A549 treated with DMSO at 1 μM for 4 hours (cell line): ENCODE measurements at places on chromosomes 3 and 15. TPM values are rescaled to one million over a fixed set of nuclear protein-coding genes. Genes with fewer than 3 reads are reported as not detected.

Gene TTBK2
- total RNA-seq, result 1.4 to 2.7 TPM (median 2.5 TPM) in 5 replicates

Gene SEMA3B
- 6.7 to 8.1 TPM (median 6.9 TPM) in 5 replicates for total RNA-seq

Gene RFTN1
- total RNA-seq, result 3.2 to 4.4 TPM (median 3.5 TPM) in 5 replicates

Gene TMEM41A
- total RNA-seq, result 20.3 to 24.0 TPM (median 21.5 TPM) in 5 replicates

Gene PLA2G4E
- total RNA-seq, result not detected in 5 replicates

Gene PPARG
- total RNA-seq, result 39.4 to 44.0 TPM (median 40.6 TPM) in 5 replicates

Gene FRMD4B
- total RNA-seq, result 1.1 to 2.3 TPM (median 1.9 TPM) in 5 replicates

Gene CLDN1
- 28.6 to 35.6 TPM (median 30.3 TPM) in 5 replicates for total RNA-seq

Gene BMF
- 1.3 to 4.0 TPM (median 1.6 TPM) in 5 replicates for total RNA-seq

Gene GOLGA6D
- total RNA-seq, result 0.11 to 0.12 TPM in 2 of 5 replicates, not detected in the others

Gene DGKG
- 9.0 to 15.4 TPM (median 10.1 TPM) in 5 replicates for total RNA-seq

Gene SYNPR
- total RNA-seq, result not detected in 5 replicates

Gene LAMB2
- 87.0 to 93.1 TPM (median 91.1 TPM) in 5 replicates for total RNA-seq

Gene KCNMB3
- 0.91 to 1.6 TPM (median 1.2 TPM) in 5 replicates for total RNA-seq

Gene EEF1AKMT4
- 11.0 to 13.5 TPM (median 12.2 TPM) in 5 replicates for total RNA-seq

Gene ZWILCH
- 29.5 to 46.6 TPM (median 39.2 TPM) in 5 replicates for total RNA-seq

Gene EPHB1
- 0.05 to 0.23 TPM (median 0.11 TPM) in 4 of 5 replicates, not detected in the other for total RNA-seq

Gene LRTM1
- total RNA-seq, result not detected in 5 replicates

Gene IQCF5
- total RNA-seq, result not detected in 5 replicates

Gene CCR1
- total RNA-seq, result 0.07 TPM in 1 of 5 replicates, not detected in the others

Gene TEX264
- total RNA-seq, result 61.5 to 70.4 TPM (median 66.1 TPM) in 5 replicates

Gene SLC7A14
- total RNA-seq, result not detected in 5 replicates

Gene CCK
- 1.4 to 2.2 TPM (median 1.6 TPM) in 5 replicates for total RNA-seq

Gene KATNBL1
- total RNA-seq, result 30.5 to 41.9 TPM (median 33.8 TPM) in 5 replicates

Gene SLCO2A1
- 0.06 TPM in 1 of 5 replicates, not detected in the others for total RNA-seq

Gene ZNF660
- total RNA-seq, result not detected in 5 replicates

Gene C3orf49
- total RNA-seq, result not detected in 5 replicates

Gene SKOR1
- total RNA-seq, result 0.03 to 0.04 TPM (median 0.03 TPM) in 3 of 5 replicates, not detected in the others

Gene TRPM7
- 25.0 to 29.7 TPM (median 27.6 TPM) in 5 replicates for total RNA-seq

Gene THBS1
- total RNA-seq, result 29.3 to 50.9 TPM (median 38.2 TPM) in 5 replicates

Gene NOX5
- 0.12 to 0.48 TPM (median 0.20 TPM) in 5 replicates for total RNA-seq

Gene CILP
- total RNA-seq, result 0.05 to 0.08 TPM (median 0.08 TPM) in 5 replicates

Gene RARB
- 6.6 to 16.1 TPM (median 14.1 TPM) in 5 replicates for total RNA-seq

Gene RAB8B
- total RNA-seq, result 9.9 to 18.8 TPM (median 16.7 TPM) in 5 replicates

Gene PEX5L
- 0.01 TPM in 1 of 5 replicates, not detected in the others for total RNA-seq

Gene FOXB1
- not detected in 5 replicates for total RNA-seq

Gene HIGD2B
- 0.09 TPM in 1 of 5 replicates, not detected in the others for total RNA-seq

Gene GOLGA6L4
- 0.28 to 1.4 TPM (median 1.1 TPM) in 5 replicates for total RNA-seq

Gene MINAR1
- 0.42 to 0.71 TPM (median 0.64 TPM) in 5 replicates for total RNA-seq

Gene FAM240A
- not detected in 5 replicates for total RNA-seq

Gene RNU5B-1
- total RNA-seq, result not detected in 5 replicates

Gene VEPH1
- total RNA-seq, result 0.07 to 0.14 TPM (median 0.07 TPM) in 3 of 5 replicates, not detected in the others

Gene CCDC13
- 0.40 to 0.79 TPM (median 0.58 TPM) in 5 replicates for total RNA-seq

Gene GOLGA8H
- total RNA-seq, result 1.9 to 2.9 TPM (median 2.6 TPM) in 5 replicates

Gene NUP210
- total RNA-seq, result 33.4 to 43.7 TPM (median 38.7 TPM) in 5 replicates

Gene LRRC3B
- total RNA-seq, result not detected in 5 replicates

Gene IL20RB
- 0.77 to 1.2 TPM (median 0.84 TPM) in 5 replicates for total RNA-seq

Gene SOX14
- total RNA-seq, result not detected in 5 replicates
